ENCODE measurements at places on chromosomes 1 and 21. TPM values are rescaled to one million over a fixed set of nuclear protein-coding genes. Genes with fewer than 3 reads are reported as not detected.

Gene RHD
- total RNA-seq = not detected

GRCh38 chr1:10789047-10789791 lies 7.2 kb downstream of the CASZ1 start:
- H3K27ac ChIP-seq = peak overlapping the region; percentile 95
- peaks cover 44% of the 10 kb centered on the region for H3K4me1 ChIP-seq
- DNase-seq = no peak
- no peaks in the 10 kb centered on the region for H3K27me3 ChIP-seq

GRCh38 chr1:22780696-22781095 lies 70.1 kb downstream of the EPHB2 start:
- DNase-seq = no peak
- H3K27me3 ChIP-seq = peaks cover 32% of the 10 kb centered on the region
- H3K36me3 ChIP-seq = no peaks in the 10 kb centered on the region
- H3K27ac ChIP-seq = no peak overlapping the region
- H3K4me3 ChIP-seq = no peak overlapping the region

DNA sequence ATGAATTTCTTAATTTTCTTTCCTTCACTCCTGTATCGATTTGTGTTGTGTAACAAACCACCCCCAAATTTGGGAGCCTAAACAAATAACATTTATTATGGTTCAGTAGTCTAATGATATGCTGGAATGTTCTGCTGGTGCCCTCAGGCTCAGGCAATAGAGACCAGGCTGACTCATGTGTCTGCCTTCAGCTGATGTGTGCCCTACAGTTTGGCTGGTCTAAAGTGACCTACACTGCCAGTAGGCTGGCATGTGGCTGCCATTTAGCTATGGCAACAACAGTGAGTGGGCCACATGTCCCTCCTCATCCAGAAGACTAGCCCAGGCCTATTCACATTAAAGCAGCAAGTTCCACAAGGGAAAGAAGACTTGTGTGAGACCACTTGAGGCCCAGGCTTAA lies 115.8 kb downstream of the PTPRC start:
- no peak overlapping the region for H3K27ac ChIP-seq
- H3K4me1 ChIP-seq = no peaks in the 10 kb centered on the region
- DNase-seq = no peak
- H3K27me3 ChIP-seq = no peaks in the 10 kb centered on the region

GRCh38 chr1:43423672-43424550 lies 29.8 kb downstream of the HYI start:
- H3K36me3 ChIP-seq = peaks cover 96% of the 10 kb centered on the region
- no peak for DNase-seq

GRCh38 chr1:201021630-201022492 lies 1.7 kb downstream of the KIF21B start:
- no peak for DNase-seq
- no peaks in the 10 kb centered on the region for H3K27me3 ChIP-seq
- no peak overlapping the region for H3K27ac ChIP-seq
- no peak overlapping the region for H3K4me3 ChIP-seq
- H3K4me1 ChIP-seq = peaks cover 20% of the 10 kb centered on the region

- no peak for DNase-seq
- H3K36me3 ChIP-seq = peaks cover 2% of the 10 kb centered on the region
- H3K27ac ChIP-seq = no peak overlapping the region
- no peaks in the 10 kb centered on the region for H3K27me3 ChIP-seq
Observed at GRCh38 chr1:172040466-172040865, 199.2 kb downstream of the DNM3 start.

Gene EPB41
- 24.2 TPM for total RNA-seq

Gene FNDC10
- 2.8 TPM for total RNA-seq

DNA sequence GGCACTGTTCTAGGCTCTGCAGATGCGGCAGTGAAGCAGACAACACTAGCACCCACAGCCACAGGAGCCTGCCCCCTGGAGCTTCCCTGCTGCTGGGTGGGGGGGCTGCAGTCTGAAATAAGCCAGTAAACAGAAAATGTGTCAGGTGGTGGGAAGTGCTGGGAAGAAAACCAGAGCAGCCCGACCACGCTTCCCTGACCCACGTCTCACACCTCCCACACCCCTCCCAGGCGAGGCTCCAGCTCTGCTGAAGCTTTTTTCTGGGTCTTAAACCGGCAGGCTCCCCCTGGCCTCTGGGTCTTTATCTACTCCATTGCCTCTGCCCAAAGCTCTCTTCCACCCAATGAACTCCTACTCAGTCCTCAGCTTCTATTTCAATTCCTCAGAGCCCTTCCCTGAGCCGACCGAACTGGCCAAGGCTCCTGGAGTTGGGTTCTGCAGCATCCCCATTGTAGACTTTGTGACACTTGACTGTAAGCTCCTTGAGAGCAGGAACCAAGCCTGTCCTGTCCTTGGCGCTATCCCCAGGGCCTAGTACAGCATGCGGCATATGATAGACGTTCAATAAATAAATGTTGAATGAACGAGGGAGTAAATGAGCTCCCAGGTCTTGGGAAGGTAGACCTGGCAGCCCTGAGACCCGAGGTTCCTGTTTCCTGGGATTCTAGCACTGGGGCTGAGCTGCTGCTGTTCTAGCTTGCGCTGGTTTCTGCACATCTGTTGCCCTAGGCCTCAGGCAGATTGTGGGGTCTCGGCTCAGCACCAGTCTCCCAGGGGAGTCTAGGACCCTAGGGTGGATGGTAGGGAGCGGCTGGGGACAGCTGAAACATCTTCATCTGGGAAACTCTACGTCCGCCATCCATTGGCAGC lies 18.4 kb downstream of the MIIP start:
- H3K27me3 ChIP-seq = no peaks in the 10 kb centered on the region
- no peak overlapping the region for H3K27ac ChIP-seq
- no peak overlapping the region for H3K4me3 ChIP-seq
- peaks cover 6% of the 10 kb centered on the region for H3K4me1 ChIP-seq
- H3K36me3 ChIP-seq = no peaks in the 10 kb centered on the region
- no peak for DNase-seq

Gene NMNAT2
- 4.6 TPM for total RNA-seq

DNA sequence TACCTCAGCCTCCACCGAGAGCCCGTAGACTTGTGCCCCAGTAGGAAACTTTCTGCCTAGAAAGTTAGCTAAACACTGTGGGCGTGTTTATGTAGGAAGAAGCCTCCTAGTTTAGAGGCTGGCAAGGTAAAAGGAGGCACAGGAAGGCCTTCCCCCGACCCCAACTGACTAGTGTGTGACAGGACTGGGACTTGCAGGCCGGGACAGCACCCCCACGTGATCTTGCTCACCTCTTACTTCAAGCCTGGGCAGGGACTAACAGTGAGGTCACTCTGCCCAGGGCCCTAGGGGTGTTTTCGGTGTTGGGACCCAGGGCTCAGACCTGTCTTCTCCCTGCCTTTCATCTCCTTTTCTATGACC lies 392 bp upstream of the TAGLN2 start:
- peaks cover 12% of the 10 kb centered on the region for H3K4me1 ChIP-seq
- no peak for DNase-seq
- H3K27ac ChIP-seq = peak overlapping the region; percentile 98
- H3K36me3 ChIP-seq = no peaks in the 10 kb centered on the region
- H3K27me3 ChIP-seq = no peaks in the 10 kb centered on the region

- no peaks in the 10 kb centered on the region for H3K4me1 ChIP-seq
- no peaks in the 10 kb centered on the region for H3K36me3 ChIP-seq
- DNase-seq = no peak
- no peak overlapping the region for H3K27ac ChIP-seq
Observed at GRCh38 chr1:68808351-68808750, 311.5 kb upstream of the DEPDC1 start.

Gene FAM131C
- 3.6 TPM for total RNA-seq
